GM23248 (cell line): ENCODE measurements at places on chromosomes 5 and 9.

DNA sequence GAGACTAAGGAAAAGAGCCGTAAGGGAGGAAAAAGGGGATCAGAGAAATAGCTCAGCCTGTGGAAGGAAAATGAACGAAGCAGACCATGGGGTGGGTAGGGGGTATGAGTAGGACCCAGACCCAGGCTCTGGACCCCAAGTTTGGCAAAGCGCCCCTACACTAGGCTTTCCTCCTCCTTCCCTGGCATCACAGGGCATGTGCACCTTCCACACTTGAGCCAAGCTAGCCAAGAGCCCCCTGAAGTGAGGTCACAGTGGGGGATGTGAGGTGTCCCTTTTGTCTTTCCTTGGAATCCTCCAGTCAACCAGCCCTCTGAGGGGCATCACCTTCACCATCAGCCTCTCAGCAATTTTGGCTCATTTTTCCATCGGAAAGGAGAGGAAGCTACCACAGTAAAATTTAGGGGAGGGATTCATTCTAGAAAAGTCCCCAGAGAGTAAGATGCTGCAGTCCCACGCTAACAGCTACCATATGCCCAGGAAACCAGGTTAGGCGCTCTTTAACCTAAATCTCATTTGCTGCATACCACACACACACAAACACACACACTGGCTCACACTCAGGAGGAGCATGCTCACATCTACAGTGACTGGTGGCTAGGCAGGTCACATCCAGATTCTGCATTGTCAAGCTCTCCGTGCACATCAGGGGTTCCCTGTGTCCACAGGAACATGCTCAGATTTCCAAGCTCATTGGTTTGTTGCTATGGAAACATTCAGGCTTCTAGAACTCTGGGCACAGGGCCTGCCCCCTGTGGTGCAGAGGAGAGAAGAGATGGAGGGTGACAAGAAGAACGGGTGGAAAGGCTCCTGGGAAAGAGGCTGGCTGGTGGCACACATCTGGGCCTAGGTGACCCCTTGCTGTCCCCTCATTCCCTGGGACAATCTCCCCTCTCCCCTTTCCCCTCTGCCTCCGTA lies 9.9 kb downstream of the REEP2 start:
- H3K36me3 ChIP-seq: no peaks in the 10 kb centered on the region
- no peak overlapping the region for H3K4me3 ChIP-seq
- no peak overlapping the region for H3K27ac ChIP-seq
- H3K4me1 ChIP-seq: peaks cover 14% of the 10 kb centered on the region
- no peaks in the 10 kb centered on the region for H3K27me3 ChIP-seq

GRCh38 chr5:115770466-115770865 lies 46.0 kb downstream of the CDO1 start:
- no peak overlapping the region for H3K4me3 ChIP-seq
- H3K4me1 ChIP-seq: no peaks in the 10 kb centered on the region
- no peaks in the 10 kb centered on the region for H3K36me3 ChIP-seq
- DNase-seq: peak; percentile 27

GRCh38 chr9:121577572-121577971 lies 73.9 kb upstream of the DAB2IP start:
- DNase-seq: no peak
- H3K4me3 ChIP-seq: no peak overlapping the region
- H3K4me1 ChIP-seq: no peaks in the 10 kb centered on the region
- no peaks in the 10 kb centered on the region for H3K36me3 ChIP-seq
- 0 out of 2 replicates have a peak, but pooled peaks cover 3% of the 10 kb centered on the region for H3K27me3 ChIP-seq
- no peak overlapping the region for H3K27ac ChIP-seq

GRCh38 chr5:110545716-110546115 lies 180.8 kb downstream of the TMEM232 start:
- no peak for DNase-seq
- no peaks in the 10 kb centered on the region for H3K36me3 ChIP-seq
- H3K27me3 ChIP-seq: no peaks in the 10 kb centered on the region
- H3K27ac ChIP-seq: no peak overlapping the region
- peaks cover 16% of the 10 kb centered on the region for H3K4me1 ChIP-seq

DNA sequence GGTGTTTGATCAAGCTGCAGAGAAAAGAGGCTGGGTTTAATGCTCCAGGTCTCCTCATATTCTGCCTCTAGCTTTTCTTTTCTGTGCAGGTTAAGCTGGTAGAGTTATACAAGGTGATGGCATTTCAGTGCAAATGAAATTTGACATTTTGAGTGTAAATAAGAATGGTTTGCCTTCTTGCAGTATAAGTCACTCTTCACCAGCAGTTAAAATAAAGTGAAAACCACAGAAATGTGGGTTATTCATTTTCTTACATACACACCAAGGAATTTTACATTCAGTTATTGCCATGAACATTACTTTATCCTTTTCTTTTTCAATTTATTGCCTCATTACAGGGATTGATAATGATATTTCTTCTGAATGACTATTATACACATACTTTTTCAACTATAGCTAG lies 337.5 kb upstream of the PCSK5 start:
- no peaks in the 10 kb centered on the region for H3K27me3 ChIP-seq
- H3K27ac ChIP-seq: no peak overlapping the region
- DNase-seq: peak; percentile 26
- H3K4me3 ChIP-seq: no peak overlapping the region

GRCh38 chr5:80958616-80959015 lies 1.5 kb upstream of the RASGRF2 start:
- H3K4me1 ChIP-seq: no peaks in the 10 kb centered on the region
- H3K27ac ChIP-seq: no peak overlapping the region
- no peak overlapping the region for H3K4me3 ChIP-seq
- DNase-seq: no peak
- H3K27me3 ChIP-seq: peaks cover 70% of the 10 kb centered on the region
